ENCODE measurements at places on chromosomes 2 and 18.

DNA sequence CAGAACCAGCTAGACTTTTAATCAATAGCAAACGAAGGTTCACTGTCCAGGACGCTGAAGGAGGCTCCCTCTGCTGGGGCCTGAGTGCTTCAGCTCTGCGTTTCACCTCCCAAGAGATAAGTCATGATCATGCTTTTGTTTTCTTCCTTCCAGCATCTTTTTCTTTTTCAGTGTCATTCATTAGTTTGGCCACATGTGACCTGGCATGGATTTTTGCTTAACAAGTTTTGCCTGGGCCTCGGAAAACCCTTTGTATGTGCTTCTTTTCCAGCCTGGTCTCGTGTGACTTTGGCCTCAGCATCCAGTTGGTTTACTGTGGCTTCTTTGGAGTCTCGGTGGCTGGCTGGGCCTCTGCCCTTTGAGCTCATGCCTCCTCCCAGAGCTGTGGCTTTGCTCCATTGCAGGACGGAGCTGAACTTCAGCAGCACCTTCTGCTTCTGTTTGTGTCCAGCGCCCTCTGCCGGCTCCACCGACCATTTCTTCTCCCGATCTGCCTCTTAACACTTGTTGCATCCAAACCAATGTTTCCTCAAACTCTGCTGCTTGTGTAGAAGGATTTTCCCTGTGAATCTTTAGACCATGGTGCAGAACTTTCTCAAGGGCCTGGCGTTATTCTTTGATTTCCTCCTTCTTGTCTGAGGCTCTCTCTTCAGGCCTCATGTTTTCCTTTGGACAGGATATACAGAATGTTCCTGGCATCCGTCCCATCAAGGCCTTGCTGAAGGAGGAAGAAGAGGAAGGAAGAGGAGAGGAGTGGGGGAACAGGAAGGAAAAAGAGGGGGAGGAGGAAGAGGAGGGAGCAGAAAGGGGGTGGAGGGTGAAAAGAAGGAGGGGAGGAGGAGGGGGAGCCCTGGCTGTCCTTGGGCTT, 23.6 kb upstream of the HES6 start:
- DNase-seq = peak; percentile 78

GRCh38 chr2:144942516-144943256, 422.8 kb upstream of the ZEB2 start:
- no peak for DNase-seq

- DNase-seq = no peak
Measured at GRCh38 chr18:24741965-24742724, 281.7 kb downstream of the HRH4 start.

DNA sequence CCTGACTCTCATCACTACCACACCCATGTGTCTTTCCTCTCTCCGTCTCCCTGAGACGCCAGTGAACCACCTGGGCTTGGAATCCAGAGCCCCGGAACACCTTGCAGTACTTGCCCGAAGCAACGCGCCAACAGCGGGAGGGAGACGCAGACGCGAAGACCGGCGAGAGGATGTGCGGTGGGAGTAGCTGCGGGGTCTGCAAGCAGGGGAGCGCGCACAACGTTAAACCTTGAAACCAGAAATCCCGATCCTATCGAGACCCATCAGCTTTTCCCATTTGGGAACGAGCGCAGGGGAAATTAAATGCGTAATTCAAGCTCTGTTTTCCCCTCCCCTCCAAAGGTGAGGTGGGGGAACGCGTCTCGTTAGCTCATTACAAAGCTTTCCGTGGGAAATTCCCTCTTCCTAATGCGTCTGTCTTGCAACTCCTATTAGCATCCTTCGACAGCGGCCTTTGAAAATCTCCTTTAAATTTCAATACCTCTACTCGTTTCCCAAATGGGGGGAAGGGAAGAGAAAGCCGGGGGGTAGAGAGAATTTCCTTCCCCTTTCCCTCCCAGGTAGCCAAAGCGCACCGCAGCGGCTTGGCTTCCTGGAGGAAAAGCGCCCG, 421 bp upstream of the CNTNAP5 start:
- DNase-seq = no peak

DNA sequence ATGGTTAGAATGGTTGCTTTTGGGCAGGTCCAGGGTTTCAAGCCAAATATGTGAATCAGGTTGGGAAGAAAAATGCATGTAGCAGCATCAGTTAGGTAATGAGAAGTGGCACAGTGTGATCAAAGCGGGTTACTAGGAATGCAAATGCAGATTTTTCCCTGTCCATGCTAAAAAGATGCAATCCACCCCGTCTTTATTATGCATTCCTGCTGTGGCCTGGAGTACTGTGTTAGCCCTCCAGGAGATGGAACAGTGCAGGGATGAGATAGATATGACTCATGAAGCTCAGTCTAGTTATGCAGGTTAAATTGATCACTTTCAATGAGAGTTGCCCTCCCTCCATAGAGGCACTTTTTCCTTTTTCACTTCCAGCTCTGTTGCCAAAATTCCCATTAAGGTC, 283.8 kb downstream of the CTNNA2 start:
- no peak for DNase-seq

GRCh38 chr2:17196380-17196779, 321.9 kb downstream of the RAD51AP2 start:
- no peak for DNase-seq

DNA sequence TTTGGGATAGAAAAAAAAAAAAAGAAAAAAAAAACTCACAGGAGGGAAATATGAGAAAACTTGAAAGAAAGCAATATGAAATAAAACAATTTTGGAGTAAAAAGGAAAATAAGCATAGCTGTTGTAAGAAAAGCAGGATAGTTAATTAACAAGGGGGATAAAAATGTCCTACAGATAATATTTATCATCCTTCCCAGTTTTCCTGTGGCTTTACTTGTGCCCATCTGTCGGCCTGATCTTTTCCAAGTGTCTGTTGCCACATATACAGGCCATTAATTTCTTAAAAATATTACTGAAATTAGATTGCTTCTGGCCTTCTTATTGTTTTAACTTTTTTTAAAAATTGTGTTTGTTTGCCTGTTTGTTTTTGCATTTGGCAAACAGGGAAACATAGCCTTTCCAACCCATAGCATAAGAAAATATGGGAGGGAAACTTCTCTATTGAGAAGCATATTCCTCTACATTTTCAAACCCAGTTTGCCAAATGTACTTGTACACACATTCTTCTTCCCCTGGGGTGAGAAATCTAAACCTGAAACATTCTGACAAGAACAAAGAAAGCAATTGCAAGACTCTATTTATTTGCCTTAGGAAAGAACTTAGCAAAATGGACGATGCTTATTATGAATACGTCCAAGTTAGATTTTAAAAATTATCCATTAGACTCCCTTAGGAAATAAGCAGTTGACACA, 272.3 kb downstream of the CDH20 start:
- DNase-seq = no peak

- no peak for DNase-seq
Measured at GRCh38 chr2:149782572-149782971, 195.0 kb upstream of the MMADHC start.

DNA sequence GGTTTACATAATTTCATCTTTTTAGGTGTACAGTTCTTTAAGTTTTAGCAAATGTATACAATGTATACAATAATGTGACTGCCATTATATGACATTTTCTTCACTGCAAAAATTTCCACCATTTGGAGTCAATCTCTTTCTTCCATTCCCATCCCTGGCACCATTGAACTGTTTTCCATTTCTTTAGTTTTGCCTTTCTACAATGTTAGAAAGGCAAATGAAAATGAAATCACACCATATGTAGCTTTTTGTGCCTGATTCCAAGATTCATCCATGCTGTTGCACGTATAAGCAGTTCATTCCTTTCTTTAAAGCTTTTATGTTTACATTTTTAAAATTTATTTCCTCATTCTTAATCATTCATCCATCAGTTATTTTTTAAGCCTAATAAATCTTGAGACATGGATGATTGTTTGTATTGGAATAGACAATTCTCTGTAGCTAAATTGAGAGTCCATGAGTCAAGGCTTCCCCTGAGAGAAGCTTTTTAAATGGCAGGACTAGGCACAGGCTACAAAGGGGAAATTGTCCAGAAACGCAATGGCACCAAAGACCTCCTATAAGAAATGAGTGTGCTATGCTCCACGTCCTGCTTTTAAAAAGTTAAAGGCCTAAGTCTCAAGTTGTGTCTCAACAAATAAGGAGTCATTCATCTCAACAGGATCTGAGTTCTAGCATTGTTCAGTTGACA, 8.7 kb upstream of the COL5A2 start:
- no peak for DNase-seq

GRCh38 chr2:55511508-55512124, 7.9 kb upstream of the CFAP36 start:
- no peak for DNase-seq

- no peak for DNase-seq
Measured at GRCh38 chr2:97966545-97967215, 29.1 kb downstream of the TMEM131 start.

GRCh38 chr2:173815772-173816171, 149.4 kb downstream of the SP3 start:
- DNase-seq = no peak

GRCh38 chr2:41947701-41948396, 100.0 kb upstream of the PKDCC start:
- DNase-seq = no peak

GRCh38 chr2:11553661-11554398, 20.0 kb downstream of the GREB1 start:
- DNase-seq = no peak

Data from NAMALWA (cell line).